Neural crest cell (in vitro differentiated cells): ENCODE measurements at places on chromosomes 7 and 10. TPM values are rescaled to one million over a fixed set of nuclear protein-coding genes. Genes with fewer than 3 reads are reported as not detected.
A peak's percentile ranks its signal among the peaks of the same experiment; 100 is the strongest.

Gene PTPRN2
- total RNA-seq = 30.9 and 32.2 TPM in 2 replicates

- peak; percentile 11 for DNase-seq
These were observed 1.7 kb downstream of the GPR158 start for GRCh38 chr10:25176421-25176968.

DNA sequence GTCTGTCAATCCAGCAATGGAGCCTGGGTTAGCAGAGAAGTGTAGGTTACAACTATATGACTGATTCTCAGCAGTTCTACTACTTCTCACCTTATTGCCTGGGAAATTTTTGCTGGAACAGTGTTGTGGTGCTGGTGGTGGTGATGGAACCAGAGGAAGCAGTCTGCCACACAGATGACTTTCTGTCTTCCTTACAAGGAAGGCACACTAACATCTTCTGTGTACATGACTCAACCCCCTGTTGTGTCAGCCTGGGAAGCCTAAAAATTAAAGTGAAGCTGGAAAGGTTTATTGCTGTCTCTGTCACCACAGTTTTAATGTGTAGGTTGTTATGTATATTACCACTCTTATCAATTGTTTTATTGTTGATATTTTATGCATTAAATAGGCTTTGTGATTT, 40.3 kb downstream of the ANKRD7 start:
- DNase-seq = no peak

- DNase-seq = peak; percentile 5
These were observed 368.7 kb downstream of the AUTS2 start for GRCh38 chr7:69966766-69967591.

GRCh38 chr10:87068281-87068680, 26.4 kb downstream of the GLUD1 start:
- no peak for DNase-seq
